Activated naive CD4-positive, alpha-beta T cell treated with anti-CD3 and anti-CD28 coated beads for 36 hours (primary cell): ENCODE measurements at places on chromosomes 3 and 15. TPM values are rescaled to one million over a fixed set of nuclear protein-coding genes. Genes with fewer than 3 reads are reported as not detected.

DNA sequence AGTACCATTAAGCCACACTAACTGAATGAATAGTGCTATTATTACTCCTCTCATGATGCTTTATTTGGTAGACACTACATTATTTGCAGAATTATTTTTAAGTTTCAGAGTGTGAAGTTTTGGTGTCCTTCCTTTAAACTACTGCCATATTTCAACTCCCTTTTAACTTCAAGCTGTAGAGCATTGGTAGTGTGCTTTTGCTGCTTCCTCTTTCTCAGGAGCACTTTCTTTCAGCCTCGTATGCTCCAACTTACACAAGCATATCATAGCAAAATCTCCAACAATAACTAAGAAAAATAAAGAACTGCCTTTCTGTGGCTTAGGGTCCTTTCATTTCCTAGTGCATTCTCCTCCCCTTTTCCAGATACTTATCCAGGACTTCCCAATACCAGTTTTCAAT, 476.4 kb upstream of the AGTR1 start:
- no peak overlapping the region for H3K4me3 ChIP-seq
- no peak overlapping the region for H3K27ac ChIP-seq
- no peaks in the 10 kb centered on the region for H3K27me3 ChIP-seq
- no peaks in the 10 kb centered on the region for H3K36me3 ChIP-seq
- no peaks in the 10 kb centered on the region for H3K4me1 ChIP-seq
- DNase-seq = no peak

DNA sequence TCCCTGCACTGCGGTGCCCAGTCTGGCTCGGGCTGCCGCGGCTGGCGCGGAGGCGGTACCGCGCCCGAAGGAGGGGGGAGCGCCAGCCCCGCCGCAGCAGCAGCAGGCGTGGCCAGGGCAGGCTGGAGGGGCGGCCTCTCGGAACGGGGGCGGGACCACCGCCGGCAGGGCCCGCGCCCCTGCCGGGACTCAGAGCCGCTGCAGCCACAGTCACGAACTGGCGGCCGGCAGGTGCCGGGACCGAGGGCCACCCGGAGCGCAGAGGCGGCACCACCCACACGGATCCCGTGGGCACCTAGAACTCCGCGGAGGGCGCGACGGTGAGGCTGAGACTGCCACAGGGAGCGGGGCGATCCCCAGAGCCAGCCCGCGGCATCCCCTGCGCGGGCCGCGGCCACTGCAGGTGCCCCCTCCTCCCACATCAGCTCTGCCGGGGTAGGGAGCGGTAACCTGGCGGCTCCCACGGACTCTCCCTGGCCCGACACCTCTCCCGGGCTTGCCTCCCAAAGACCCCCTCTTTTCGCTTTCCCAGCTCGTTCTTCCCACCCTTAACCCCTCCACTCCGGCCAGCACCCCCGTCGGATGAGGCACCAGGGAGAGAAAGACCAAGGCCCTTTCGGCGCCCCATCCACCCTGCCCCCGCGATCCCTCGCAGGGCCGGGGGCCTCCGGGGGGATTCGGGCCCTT, at the start of gene VWA5B2:
VWA5B2 (plus strand) TSS at position 192 of the 687 bp plus-strand sequence. CDS start 944 bp downstream, outside the sequence.
- H3K27ac ChIP-seq = no peak within 1 kb of the TSS
- H3K27me3 ChIP-seq = peaks cover 50% of the 10 kb centered on the region
- peak; percentile 41 for DNase-seq
- no peaks in the 10 kb centered on the region for H3K36me3 ChIP-seq
- peak within 1 kb of the TSS; percentile 52 for H3K4me3 ChIP-seq

DNA sequence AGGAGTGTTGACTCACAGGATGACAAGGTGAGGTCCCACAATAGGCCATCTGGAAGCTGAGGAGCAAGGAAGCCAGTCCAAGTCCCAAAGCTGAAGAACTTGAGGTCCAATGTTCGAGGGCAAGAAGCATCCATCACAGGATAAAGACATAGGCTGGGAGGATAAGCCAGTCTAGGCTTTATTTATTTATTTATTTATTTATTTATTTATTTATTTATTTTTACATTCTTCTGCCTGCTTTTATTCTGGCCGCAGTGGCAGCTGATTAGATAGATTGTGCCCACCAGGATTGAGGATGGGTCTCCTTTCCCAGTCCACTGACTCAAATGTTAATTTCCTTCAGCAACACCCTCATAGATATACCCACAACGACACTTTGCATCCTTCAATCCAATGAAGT, 472.2 kb upstream of the DPPA4 start:
- peaks cover 33% of the 10 kb centered on the region for H3K4me1 ChIP-seq
- no peak for DNase-seq
- no peak overlapping the region for H3K27ac ChIP-seq

- H3K27ac ChIP-seq = no peak overlapping the region
- H3K4me1 ChIP-seq = peaks cover 9% of the 10 kb centered on the region
- H3K36me3 ChIP-seq = peaks cover 22% of the 10 kb centered on the region
- no peaks in the 10 kb centered on the region for H3K27me3 ChIP-seq
These were observed 34.2 kb downstream of the BDH1 start for GRCh38 chr3:197521277-197522182.

Gene SCG5
- total RNA-seq = 0.94 TPM

DNA sequence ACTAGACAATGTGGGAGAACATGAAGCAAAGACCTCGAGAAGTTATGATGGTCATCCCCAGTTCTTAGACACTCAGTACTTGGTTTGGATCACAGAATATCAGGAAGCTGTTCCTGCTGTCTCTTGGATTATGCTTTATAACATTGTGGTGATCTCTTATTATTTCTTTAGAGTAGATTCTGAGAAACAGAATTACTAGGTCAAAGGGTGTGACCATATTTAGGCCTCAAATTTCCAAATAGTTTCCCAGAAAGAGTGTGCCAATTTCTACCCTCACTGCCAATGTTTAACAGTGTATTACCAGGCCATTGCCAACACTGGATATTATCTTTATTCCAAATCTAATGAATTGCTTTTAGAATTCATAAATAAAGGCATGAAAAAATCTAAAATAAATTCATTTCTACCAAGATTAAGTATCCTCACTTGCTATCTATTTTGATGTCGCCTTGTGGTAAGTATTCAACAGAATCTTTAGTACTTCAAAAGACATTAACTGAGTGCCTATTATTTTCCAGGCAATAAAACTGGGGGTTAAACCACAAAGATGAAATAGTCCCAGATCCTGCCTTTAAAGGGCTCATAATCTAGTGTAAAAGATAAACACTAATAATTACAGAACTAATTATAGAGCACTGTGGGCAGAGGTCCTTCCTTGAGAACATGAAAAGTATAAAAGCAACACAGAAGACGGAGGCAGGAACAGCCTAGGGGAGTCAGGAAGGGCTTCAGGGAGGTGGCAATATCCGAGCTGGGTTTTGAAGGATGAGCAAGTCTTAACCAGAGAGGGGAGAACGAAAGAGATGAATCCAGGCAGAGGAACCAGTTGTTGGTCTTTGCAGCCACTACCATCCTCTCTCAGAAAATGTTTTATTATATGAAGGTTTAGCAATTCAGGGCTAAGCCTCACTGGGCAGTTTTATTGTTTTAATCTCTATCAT, 86.8 kb downstream of the IGF2BP2 start:
- no peaks in the 10 kb centered on the region for H3K4me1 ChIP-seq
- no peaks in the 10 kb centered on the region for H3K36me3 ChIP-seq
- no peak overlapping the region for H3K4me3 ChIP-seq
- no peak overlapping the region for H3K27ac ChIP-seq
- no peak for DNase-seq

DNA sequence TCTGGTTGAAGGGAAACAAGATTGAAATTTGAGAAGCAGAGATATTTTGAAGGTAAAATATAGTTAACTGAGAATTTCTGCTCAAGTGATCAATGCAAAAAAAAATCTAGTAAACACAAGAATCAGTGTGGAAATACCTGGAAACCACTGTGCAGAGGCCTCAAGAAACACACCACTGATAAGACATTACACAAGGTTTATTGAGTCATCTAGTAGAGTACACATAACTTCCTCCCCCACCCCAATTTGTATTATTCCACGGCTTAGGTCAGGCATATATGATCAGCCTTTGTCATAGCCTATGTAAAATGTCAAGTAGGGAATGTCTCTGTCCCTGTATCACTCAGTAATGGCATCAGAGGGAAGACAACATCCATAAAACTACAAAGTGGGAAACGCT, 447.8 kb upstream of the BCHE start:
- no peaks in the 10 kb centered on the region for H3K4me1 ChIP-seq
- H3K4me3 ChIP-seq = no peak overlapping the region
- H3K36me3 ChIP-seq = no peaks in the 10 kb centered on the region
